ENCODE measurements at places on chromosomes 3 and 15.

- no peak for DNase-seq
Observed at GRCh38 chr15:39999538-40000200, 39.3 kb downstream of the SRP14 start.

DNA sequence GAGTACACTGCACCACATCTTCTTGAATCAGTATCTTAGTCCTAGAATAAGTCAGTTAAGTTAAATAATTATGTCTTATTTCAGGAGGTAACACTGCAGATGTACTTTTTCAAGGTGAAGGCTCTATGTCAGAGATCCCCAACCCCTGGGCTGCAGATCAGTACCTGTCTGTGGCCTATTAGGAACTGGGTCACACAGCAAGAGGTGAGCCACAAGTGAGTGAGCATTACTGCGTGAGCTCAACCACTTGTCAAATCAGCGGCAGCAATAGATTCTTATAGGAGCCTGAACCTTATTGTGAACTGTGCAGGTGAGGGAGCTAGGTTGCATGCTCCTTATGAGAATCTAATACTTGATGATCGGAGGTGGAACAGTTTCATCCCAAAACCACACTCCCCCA, 851.9 kb upstream of the ALCAM start:
- no peak for DNase-seq

DNA sequence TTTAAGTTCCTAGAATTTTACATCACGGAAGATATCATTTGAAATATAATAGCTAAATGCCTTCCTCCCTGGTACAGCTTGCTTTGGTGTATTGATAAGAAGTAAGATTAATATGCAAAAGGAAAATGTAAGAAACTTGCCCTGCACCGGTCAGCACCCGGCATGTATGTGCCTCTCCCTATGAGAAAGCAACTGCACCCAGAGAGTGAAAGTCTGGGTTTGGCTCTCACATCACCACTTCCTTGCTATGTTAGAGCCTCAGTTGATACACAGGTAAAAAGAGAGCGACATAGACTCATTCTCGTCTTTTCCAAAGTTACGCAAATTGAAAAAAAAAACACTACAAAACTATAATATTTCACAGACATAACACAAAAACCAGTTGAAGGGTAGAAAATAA, 96.7 kb downstream of the FOXP1 start:
- DNase-seq: no peak

GRCh38 chr3:43874290-43874689, 183.6 kb downstream of the ABHD5 start:
- DNase-seq: no peak

DNA sequence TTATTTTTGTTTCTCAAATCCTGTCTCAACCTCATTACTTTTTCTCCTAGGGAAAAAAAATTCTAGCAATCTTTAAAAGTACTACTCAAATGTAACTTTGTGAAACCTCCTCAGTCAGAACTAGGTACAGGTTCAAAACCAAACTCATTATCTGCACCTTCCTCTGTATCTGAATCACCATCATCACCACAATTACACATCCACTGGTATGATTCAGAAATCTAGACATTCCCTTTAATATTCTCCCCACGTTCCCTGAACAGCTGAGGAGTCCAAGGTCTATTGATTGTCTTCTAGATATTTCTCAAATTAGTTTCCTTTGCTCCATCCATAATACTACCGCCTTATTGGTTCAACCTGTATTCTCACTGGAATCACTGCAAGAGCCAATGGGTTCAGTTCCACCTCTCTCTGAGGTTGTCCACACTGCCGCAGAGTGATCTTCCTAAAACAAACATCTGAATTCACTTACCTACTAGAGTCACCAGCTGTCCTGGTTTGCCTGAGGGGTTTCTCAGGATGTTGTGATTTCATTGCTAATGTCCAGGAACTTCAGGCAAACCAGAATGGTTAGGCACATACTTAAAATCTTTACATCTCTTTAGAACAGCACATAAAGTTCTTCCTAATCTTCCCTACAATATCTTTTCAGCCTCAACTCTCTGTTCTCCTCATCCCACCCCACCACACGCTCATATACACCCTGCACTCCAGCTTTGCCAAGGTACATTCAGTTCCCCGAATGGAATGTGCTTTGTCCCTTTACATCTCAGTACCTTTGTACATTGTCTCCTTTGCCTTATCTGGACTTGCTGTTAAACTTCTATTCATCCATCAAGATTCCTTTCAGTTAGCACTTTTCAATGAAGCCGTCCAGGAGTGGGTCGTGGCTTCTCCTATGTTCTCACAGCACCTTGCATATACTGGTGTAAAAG, 24.2 kb downstream of the ATP13A4 start:
- no peak for DNase-seq

- DNase-seq: no peak
Observed at GRCh38 chr3:163722405-163722804, 1355.9 kb downstream of the SI start.

- no peak for DNase-seq
Observed at GRCh38 chr3:13497386-13497785, 17.3 kb downstream of the HDAC11 start.

Measured in activated naive CD8-positive, alpha-beta T cell treated with anti-CD3 and anti-CD28 coated beads, Interleukin-2, amount 50 U/mL, for 24 hours (primary cell).